ENCODE measurements at places on chromosomes 7 and 10.

DNA sequence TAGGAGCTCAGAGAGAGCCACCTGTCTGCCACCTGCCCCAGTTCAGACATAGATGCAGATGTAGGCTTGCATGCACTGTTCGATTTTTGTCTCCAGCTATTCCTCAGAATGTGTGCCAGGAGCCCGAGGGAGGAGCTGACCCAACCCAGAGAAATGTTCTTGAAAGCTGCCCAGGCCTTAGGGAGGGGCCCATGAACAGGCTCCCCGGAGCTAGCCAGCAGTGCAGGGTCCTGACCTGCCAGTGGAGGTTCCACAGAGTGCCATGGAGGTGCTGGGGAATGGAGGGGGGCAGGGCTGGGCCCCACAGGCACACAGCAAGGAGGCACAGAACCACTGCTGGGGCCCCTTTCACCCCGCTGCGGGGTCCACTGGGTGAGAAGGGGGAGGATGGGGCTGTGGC, 29.6 kb upstream of the SFRP5 start:
- no peak for DNase-seq

DNA sequence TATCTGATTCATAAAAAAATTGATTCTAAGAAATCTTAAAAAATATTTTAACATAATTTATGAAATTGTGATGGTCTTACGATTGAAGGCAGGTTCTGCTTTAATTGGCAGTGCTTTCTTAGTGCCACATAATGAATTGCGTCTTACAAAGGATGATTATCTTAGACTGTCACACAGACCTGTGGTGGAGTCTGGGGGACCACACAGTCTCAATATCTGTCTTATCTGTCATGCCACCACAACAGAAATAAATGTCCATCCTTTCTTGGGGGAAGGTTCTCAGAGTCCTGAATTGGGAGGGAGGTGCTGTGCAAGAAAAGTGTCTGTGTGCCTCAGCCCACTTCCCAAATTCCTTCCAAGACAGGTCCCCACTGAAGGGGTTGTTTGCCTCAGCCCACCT, 34.0 kb downstream of the ZDHHC6 start:
- no peak for DNase-seq

GRCh38 chr7:140225562-140226249, 48.9 kb upstream of the KDM7A start:
- DNase-seq = no peak

GRCh38 chr7:90552521-90552920, 43.6 kb upstream of the CDK14 start:
- no peak for DNase-seq

DNA sequence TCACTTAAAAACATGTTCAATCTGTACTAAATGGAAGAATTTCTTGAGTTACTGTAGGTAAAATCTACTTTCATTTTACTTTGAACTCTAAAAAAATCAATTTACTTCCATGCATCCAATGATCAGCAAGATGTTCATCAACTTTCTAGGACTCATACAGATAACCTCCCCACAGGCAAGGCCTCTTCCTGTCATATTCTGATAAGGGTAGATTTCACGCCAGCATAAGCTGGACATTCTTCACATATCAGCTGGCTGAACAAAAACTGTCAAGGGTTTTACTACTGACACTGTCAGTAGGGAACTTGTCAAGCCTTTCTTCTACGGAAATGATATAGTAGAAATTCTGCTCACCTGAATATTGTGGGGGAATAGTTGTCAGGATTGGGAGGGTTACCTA, 244.9 kb downstream of the THSD7A start:
- no peak for DNase-seq

- no peak for DNase-seq
Observed at GRCh38 chr10:3986493-3987142, 201.6 kb upstream of the KLF6 start.

GRCh38 chr7:20440472-20441105, 109.9 kb downstream of the ITGB8 start:
- DNase-seq = no peak

- no peak for DNase-seq
Observed at GRCh38 chr10:84254552-84255478, 10.0 kb downstream of the RGR start.

GRCh38 chr10:114442091-114442630, 37.9 kb upstream of the AFAP1L2 start:
- DNase-seq = no peak

DNA sequence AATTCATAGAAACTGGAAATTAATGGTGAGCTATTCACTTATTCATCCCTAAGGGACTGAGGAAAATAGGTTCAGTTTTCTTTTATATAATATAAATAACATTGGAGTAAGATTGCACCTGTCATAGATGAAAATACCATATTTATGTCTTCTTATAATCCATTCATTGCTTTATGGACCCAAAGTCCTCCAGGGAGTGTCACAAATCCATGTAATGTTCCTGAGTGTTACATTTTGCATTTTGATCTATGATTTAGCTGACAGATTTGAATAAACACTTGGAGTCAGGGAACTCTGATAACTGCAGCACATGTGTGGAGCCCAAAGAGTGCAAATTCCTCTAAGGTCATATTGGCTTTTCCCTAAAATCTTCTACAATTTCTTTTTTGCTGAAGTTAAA, 484.3 kb downstream of the MDFIC start:
- DNase-seq = no peak

GRCh38 chr7:117411539-117411938, 15.8 kb downstream of the ASZ1 start:
- no peak for DNase-seq

DNA sequence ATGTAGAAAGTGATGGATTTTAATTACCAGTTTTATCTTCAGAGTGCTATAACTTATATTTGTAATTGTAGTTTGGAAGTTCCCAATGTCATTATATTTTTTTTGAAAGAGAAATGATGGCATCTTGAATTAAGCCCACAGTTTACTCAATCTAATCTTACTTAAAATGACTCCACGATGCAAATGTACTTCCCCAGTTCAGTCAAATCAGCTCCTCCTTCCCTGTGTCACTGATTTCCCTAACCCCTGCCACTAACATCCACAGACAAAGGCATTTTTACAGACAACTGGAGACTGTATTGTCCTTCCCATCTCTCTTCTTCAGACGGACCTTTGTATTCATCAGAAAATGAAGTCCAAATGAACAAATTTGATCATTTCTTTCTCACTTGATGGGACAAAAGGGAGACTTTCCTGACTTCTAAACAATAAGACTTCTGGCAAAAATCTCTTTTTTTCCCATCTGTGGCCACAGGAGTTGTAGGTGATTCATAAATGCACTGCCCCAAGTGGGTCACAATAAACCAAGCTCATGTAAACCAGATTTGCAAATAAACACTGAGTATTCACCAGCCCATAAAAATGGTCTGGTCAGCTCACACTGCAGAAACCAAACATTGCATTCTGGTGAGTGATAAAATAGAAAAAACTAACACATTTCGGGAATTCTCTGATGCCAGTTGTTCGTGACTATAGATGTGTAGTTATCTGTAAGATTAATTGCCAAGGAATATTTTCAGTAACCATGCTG, 162.9 kb downstream of the FANK1 start:
- no peak for DNase-seq

DNA sequence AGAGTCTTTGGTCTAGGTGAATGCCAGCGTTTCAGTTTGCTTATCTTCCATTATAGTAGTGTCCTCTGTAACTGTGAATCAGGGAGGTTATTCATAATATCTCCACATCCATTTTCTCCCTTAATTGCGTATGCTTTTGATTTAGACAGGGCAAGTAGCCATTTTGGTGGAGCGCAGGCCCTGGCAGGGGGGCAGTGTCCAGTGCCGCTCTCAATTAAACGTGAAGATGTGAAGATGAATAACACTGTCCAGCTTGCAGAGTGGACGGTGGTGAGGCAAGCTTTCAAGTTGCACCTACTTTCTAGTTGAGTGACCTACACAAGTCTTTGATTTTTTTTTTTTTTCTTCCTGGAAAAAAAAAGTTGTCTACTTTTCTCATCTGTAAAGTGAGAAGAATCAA, 4.5 kb downstream of the TSPAN14 start:
- DNase-seq = no peak

DNA sequence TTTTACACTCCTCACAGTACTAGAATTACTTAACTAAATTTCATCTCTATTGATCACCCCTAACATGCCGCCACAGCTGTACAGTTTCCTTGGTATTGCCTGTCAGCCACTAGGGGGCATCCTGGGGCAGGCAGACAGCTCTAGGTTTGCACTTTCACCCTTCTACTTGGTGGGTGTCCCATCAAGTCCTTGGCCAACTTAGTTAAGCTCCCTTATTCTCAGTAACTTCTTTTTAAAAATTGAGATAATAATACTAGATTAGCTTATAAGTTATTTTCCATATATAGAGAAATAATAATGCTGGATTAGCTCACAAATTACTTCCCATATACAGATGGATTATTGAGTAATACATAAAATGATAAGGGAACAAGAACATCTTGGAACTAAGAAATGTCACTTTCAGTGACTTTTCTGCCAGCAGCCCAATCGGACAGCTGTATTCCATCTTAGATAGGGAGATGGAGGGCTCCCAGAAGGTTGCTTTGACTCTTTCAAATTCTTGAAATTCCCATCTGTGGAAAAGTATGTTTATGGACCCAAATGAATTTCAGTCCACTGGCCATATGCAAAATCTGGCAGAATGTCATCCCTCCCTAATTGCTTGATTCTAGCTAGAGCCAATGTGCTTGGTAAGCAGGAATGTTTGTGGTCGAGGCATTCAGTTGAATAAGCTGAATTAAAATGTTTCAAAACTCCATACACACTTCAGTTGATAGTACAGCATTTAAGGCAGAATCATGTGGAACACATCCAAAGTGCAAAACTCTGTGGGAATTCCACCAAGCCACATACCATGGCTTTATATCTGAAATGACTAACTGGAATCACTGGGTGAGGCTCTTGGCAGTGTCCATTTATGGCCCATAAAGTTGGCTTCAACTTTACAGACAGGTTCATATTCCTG, 309.7 kb downstream of the CSTF2T start:
- no peak for DNase-seq

DNA sequence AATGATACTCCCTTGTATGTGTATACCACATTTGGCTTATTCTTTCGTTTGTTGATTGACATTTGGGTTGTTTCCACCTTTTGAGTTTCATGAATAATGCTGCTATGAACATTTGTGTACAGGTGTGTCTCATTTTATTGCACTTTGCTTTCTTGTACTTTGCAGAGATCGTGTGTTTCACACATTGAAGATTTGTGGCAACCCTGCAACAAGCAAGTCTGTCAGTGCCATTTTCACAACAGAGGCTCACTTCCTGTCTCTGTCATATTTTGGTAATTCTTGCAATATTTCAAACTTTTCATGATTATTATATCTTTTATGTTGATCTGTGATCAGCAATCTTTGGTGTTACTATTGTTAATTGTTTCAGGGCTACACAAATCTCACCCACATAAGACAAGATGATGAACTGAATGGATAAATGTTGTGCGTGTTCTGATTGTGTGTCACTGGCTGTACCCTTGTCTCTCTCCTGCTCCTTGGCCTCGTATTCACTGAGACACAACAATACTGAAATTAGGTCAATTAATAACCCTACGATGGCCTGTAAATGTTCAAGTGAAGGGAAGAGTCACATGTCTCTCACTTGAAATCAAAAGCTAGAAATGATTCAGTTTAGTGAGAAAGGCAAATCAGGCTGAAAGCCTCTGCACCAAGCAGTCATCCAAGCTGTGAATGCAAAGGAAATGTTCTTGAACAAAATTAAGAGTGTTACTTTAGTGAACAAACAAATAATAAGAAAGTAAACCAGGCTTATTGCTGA, 133.6 kb upstream of the JCAD start:
- DNase-seq = no peak

DNA sequence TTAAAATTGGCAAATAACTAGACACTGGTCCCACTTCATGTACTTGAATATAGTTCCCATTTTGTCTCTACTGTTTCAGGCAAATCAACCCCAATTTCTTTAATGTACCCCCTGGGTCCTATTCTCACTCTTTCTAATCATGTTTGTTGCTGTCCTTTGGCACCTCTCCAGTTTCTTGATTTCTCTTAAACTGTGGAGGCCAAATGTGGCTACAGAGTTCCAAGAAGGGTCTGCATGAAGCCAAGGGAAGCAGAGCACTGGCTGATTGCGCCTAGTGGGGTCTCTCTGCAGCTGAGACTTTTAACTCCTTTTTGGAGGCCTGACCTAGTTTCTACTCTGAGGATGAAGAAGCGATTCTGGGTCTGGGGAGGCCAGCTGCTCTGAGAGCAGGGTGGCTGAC, 6.7 kb upstream of the ADAM12 start:
- DNase-seq = no peak

GRCh38 chr10:62692085-62692484, 112.4 kb upstream of the ADO start:
- DNase-seq = no peak

DNA sequence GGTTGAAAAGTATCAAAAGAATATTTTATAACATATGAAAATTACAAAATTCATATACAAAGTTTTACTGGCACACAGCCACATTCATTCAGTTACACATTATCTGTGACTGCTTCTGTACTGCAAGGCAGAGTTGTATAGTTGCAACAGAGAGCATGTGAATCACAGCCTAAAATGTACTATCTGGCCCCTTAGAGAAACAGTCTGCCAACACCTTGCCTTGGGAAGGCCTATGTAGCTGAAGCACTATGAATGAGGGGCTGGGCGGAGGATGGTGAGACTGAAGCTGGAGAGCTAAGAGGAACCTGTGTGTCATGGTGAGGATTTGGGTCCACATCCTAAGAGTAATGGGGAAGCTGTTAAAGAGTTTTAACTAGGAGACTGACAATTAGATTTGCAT, 35.7 kb downstream of the PDZD8 start:
- DNase-seq = no peak

GRCh38 chr10:100776671-100777070, 31.3 kb downstream of the PAX2 start:
- no peak for DNase-seq

GRCh38 chr7:57789130-57789529, 339.2 kb downstream of the ZNF716 start:
- no peak for DNase-seq

- DNase-seq = no peak
Observed at GRCh38 chr10:72883861-72884260, 9.7 kb upstream of the OIT3 start.

GRCh38 chr7:27575613-27576012, 87.1 kb downstream of the HIBADH start:
- no peak for DNase-seq

- no peak for DNase-seq
Observed at GRCh38 chr7:47197486-47197885, 384.4 kb downstream of the TNS3 start.

DNA sequence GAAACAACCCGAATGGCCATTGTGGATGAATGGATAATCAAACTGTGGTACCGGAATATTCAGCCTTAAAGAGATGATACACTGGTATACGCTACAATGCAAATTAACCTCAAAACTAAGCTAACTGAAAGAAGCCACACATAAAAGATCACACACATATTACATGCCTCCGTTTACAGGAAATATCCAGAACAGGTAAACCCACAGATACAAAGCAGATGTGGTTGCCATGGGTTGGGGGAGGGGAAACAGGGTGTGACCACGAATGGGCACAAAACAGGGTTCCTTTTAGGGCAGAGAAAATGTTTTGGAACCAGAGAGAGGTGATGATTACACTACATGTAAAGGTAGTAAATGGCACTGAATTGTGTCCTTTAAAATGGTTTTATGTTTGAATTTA, 16.6 kb downstream of the ESYT2 start:
- peak; percentile 39 for DNase-seq
